Neural progenitor cell (in vitro differentiated cells): ENCODE measurements at places on chromosomes 16 and 17.
A peak's percentile ranks its signal among the peaks of the same experiment; 100 is the strongest.

- no peak for DNase-seq
These were observed 3.9 kb downstream of the SSTR2 start for GRCh38 chr17:73168667-73169066.

- no peak for DNase-seq
These were observed 5.7 kb downstream of the CENPX start for GRCh38 chr17:82016875-82017459.

GRCh38 chr17:37299257-37299980 is 76.4 kb upstream of the C17orf78 start:
- DNase-seq = peak; percentile 72

DNA sequence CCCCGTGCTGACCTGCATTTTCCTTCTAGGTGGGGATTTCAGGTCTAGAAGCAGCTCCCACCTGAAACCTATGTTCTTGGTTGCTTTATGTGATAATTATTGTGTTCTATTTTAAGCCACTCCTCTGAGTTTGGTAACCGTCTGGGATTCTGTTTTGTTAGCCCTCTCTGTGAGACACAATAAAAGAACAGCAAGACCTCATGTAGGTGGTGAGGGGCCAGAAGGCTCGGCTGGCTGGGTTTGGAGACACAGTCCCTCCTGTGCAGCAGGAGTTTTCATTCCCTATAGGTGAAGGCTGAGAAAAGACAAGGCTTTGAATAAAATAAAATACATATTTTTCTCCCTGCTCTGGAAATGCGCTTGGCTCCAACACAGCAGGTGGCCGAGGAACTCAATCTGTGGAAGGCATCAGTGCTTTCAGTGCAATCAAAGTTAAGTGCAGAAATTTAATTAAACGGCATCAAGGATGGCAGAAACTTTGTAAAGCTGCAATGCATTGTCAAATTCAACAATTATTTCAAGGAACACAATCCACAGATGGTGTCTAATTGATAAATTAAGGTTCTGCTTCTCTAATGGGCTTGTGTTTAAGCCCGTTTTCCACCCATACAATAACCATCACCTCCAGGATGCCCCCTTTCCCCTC is 107.8 kb downstream of the MSI2 start:
- DNase-seq = no peak

- DNase-seq = peak; percentile 54
These were observed 24.6 kb upstream of the LRRC75A start for GRCh38 chr17:16516594-16517051.

DNA sequence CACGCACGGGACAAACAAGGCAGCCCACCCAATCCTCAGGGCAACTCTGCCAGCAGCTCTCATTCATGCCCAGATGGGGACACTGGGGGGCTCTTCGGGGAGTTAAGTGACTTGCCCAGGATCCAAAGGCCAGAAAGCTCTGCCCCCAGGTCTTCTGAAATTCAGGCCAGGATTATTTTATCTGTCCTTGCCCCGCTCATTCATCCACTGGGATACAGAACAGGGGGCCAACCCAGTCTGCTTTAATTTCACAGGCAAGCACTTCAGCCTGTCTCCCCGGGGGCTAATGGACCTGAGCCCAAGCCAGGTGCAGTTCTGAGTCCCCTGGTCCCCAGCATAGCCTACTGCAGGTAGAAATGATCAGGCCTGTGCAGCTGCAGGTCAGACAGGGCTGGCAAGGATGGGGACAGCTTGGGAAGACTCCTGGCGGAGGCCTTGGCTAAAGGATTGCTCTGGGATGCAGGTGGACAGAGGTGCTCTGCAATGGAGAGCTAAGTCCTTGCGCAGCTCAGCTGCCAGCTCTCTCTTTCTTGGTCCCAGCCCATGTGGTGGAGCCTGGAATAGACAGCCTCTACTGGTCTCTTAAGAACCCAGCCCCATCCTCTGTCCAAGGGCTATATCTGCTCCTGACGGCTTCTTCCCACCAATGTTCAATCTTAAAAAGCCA is 766 bp upstream of the B3GNT9 start:
- peak; percentile 13 for DNase-seq

DNA sequence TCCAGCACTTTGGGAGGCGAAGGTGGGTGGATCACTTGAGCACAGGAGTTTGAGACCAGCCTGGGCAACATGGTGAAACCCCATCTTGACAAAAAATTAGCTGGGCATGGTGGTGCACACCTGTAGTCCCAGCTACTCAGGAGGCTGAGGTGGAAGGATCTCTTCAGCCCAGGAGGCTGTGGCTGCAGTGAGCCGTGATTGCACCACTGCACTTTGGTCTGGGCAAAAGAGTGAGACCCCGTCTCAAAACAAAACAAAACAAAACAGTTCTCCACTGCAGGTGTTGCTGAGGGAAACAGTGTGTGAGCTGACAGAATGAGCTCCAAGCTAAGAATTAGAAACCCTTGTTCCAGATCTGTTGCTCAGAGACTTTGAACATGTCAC is 35.2 kb upstream of the TBX2 start:
- DNase-seq = no peak

DNA sequence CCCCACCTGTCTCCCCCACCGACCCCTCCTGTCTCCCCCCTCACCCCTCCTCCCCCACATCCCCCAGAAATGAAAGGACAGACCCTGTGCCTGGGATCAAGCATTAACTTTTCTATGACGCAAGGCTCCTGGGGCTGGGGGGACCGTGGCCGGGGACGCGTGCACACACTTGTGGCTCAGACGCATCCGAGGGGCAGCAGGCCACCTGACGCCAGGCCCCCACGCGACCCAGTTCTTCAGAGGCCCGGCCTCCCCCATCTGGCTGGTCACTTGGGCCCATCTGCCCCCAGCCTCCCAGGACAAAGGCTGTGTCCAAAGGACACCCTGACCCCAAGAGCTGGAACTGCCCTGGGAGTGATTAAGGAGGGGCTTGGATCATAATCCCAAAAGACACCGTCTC is 14.0 kb upstream of the PVALEF start:
- no peak for DNase-seq

- DNase-seq = no peak
These were observed 615.6 kb upstream of the SOX9 start for GRCh38 chr17:71505200-71505599.

DNA sequence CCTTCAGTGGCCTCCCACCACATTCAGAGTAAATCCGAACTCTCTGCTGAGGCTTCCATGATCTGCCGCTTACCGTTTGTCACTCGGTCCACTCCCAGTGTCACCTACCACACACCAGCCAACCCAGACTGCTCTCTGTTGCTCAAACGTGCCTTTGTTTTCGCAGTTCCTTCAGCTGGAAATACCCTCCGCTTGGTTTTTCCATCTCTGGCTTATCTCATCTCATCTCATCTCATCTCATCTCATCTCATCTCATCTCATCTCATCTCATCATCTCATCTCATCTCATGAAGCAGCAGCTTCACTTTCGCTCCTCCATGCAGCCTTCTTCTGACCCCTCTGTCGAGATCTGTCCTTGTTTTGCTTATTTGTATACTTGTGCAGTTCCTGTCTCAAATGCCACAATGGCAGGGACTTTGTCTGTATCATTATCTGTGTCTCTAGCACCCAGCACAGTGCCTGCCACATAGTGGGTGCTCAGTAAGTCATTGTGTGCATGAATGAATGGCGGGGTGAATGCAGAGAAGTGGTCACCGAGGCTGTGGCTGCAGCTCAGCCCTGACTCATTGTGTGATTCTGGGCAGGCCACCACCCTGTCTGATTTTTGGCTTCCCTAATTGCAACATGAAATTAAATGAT is 3.8 kb upstream of the SNX20 start:
- no peak for DNase-seq

GRCh38 chr16:66079671-66080334 is 286.7 kb upstream of the CDH5 start:
- no peak for DNase-seq

DNA sequence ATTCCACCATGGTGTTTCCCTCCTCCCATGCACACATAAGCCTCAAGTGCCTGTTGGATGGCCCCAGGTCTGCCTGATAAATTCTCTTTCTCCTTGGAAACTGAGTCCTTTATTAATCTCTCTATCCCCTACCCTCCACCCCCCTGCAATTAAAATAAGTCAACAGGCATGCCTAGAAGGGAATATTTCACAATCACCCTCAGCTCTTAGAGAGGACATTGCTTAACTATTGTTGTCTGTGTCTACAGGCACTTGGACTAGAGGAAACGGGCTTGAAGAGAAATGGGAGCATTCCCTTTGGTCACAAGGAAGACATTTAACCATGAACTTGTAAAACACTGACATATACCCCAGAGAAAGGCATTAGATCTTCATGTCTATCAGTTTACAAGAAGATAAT is 39.5 kb downstream of the RCVRN start:
- no peak for DNase-seq

- DNase-seq = peak; percentile 48
These were observed 126.6 kb downstream of the ANKRD11 start for GRCh38 chr16:89363621-89364393.

- DNase-seq = no peak
These were observed 1.5 kb upstream of the SPAG7 start for GRCh38 chr17:4969047-4969550.

- DNase-seq = no peak
These were observed 31.5 kb upstream of the C16orf95 start for GRCh38 chr16:87348616-87349157.

GRCh38 chr17:80940171-80941123 is 51.2 kb upstream of the CHMP6 start:
- no peak for DNase-seq

DNA sequence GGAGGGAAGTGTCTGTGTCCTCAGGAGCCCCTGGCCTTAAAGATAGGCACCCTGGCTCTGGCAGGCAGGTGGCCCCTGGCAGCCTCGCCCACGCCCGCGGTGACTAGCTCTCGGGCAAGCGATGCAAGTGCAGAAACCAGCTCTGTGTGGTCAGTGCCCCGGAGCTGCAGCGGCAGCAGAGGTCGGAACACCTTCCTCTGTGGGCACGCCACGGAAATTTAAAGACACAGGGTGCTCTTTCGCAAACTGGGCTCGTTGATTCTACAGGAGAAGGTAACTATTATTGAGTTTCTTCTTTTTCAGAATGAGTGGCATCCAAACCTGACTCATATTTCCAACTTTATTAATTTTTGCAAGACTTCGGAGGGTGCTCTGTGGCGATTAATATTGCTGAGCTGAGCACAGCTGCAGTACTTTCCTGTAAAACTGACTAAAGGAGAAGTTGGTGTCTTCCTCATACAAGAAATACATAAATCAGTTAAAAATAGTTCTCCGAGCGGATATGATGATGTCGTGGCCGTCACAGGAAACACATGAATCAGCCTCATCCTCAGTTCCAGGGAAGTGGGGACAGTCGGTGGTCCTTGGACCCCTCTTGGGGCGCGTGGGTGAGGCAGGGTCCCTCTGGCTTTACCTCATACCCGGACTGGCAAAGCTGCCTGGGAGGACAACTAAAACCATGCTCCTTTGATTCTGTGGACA is 120.2 kb downstream of the METRNL start:
- DNase-seq = no peak

GRCh38 chr17:9199571-9200551 is 178.6 kb downstream of the NTN1 start:
- peak; percentile 69 for DNase-seq

- DNase-seq = no peak
These were observed 1.6 kb downstream of the UBTF start for GRCh38 chr17:44217738-44218343.

- no peak for DNase-seq
These were observed 4.7 kb upstream of the CDT1 start for GRCh38 chr16:88798772-88799455.

- no peak for DNase-seq
These were observed 333.0 kb downstream of the SEC14L1 start for GRCh38 chr17:77473615-77474226.

- DNase-seq = no peak
These were observed 9.6 kb downstream of the HIC1 start for GRCh38 chr17:2064520-2064971.

DNA sequence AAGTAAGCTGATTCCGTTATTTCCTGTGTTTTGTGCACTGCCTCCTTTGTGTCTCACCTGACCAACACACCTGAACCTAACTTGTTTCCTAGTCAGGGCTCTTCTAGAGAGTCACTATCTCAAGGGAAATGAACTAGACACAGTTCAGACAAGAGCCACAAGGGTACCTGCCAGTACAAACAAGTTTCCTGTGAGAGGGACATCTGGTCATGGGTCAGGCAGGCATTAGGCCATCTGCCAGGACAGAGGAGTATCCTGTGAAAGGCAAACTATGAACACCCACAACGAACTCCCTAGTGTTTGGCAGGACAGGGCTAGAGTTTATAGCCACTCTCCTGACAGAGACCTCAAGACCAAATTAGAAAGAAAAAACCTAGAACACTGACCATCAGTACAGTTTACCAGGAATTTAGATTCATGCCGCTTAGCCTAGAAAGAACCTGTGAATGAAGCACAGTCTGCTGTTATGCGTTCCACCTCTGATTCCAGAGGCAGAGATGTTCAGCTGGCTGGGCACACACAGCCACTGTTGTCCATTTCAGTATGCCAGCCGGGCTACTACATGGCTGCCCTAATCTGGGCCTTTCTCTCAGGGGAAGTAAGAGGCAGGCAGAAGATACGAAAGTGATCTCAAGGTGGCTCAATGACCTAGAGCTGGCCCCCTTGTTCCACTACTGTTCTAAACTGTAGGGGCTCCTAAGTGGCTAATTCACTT is 20.7 kb upstream of the GLG1 start:
- no peak for DNase-seq

GRCh38 chr16:12090151-12090530 is 113.6 kb downstream of the SNX29 start:
- DNase-seq = peak; percentile 26

DNA sequence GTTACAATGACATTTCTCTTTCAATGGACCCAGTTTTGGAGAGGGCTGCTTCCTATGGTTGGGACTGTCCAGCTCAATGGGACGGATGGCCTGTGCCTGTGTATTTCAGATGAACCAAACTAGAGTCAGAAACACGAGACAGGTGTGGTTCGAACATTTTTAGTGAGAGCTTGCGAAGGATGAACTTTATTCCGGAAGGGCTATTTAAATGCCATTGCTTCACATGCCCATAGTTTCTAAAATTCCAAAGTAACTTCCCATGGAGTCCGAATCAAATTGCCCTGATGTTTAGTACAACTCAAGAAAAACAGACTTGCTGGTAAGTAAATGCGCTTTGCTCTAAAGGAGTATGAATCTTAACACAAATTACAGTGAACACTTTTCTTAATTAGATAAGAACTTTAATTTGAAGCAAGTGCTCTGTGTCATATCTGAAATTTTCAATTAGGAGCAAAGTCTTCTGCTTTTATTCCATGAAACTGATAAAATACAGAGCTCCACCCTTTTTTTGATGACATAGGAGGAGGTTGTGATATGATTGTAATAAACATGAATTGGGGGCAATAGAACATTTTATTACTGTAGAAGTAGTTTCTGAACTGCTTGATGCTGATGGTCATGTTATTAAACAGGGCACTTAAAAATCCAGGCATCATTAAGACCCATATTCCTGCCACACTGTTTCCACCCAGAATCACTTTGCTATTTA is 1.3 kb downstream of the KRT20 start:
- no peak for DNase-seq

DNA sequence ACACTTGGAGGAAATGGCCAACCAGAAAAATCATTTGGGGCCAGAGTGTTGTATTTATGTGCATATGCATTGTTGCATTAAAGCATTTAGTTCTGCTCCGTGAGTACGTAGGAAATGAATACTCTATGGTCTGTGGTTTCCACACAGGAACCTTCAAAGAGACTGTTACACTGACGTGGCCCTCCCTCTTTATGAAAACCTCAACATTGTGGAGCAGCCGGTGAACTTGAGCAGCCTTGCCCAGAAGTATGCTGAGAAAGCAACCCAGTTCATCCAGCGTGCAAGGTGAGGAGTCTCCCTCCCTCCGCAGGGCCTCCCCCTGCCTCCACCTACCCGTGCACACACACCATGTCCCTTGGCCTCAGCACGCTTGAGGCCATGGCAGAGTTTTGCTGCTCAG is 65.2 kb downstream of the ARSG start:
- DNase-seq = no peak
